ENCODE measurements at places on chromosomes 4 and X.
A peak's percentile ranks its signal among the peaks of the same experiment; 100 is the strongest.

- no peak for DNase-seq
Observed at GRCh38 chr4:41734371-41734770, 14.2 kb downstream of the PHOX2B start.

- DNase-seq, result no peak
Observed at GRCh38 chrX:76183289-76184049, 10.6 kb downstream of the PBDC1 start.

DNA sequence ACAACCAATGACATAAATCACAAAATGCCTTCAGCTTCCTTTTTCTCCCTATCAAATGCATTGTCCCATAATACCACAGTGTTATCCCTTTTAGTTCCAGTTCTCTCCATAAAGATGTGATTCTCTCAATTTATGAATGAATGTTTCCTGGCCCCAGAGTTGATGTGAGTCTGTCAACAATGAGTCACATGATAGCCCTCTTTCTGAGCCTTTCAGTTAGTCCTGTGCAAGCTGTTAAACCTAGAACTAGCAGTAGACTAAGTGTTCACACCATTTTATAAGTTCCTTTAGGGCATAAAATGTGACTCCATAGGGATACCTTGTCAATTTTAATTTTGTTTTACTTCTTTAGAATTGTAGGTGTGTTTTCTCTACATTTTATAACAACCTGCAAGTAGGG, 129.5 kb downstream of the PABPC4L start:
- DNase-seq, result no peak

DNA sequence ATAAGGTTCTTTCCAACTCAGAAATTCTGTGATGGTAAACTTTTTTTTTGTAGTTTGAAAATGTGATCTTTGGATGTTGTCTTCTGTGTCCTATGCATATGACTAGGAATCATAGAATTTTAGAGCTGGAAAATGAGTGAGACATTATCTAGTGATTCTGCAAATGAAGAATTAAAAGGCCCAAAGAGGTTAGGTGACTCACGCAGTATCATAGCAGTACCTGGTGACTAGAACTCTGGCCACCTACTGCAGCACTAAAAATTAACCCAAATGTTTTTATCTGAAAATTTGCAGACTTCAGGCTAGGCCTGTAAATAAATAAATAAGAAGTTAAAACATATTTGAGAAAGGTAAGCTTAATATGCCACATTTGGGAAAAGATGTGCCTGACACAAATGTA, 52.8 kb downstream of the NFKB1 start:
- DNase-seq, result no peak

DNA sequence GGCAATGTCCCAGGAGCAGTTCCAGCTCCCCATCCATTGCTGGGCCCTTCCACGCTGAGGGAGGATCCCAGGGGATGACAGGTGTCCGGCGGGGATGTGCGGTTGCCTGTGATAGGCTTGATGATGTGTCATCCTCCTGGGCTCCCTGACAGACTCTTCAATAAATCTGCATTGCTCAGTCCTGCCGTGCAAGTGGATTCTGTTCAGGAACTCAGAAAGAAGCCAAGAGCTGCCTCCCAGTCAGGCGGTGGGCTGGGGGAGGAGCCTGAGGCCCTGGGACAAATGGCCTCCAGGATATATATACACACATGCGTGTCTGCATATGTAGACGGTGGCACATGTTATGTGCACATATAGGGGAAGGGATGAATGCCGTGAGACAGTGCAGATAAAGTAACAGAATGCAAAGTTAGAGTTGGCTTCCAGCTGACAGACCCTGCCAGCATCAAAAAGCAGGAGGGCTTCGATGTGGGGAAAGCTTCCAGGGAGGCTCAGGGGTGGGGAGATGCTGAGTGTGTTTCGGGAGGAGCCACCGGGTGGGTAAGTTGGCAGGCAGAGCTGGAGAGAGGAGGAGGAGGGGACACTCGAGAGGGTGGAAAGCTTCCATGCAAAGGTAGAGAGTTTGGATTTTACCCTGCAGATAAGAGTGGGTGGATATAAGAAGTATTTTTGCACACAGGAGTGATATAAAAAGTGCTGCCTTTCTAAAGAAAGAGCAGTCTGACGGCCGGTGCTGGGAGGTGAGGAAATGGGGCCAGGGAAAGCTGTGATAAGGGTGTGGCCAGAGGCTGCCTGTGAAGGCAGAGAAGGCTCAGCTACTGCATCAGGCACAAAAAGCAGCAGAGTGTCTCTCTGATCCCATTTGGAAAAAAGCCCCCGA, 28.5 kb upstream of the CRMP1 start:
- no peak for DNase-seq

- no peak for DNase-seq
Observed at GRCh38 chr4:81807386-81807785, 335.7 kb upstream of the RASGEF1B start.

DNA sequence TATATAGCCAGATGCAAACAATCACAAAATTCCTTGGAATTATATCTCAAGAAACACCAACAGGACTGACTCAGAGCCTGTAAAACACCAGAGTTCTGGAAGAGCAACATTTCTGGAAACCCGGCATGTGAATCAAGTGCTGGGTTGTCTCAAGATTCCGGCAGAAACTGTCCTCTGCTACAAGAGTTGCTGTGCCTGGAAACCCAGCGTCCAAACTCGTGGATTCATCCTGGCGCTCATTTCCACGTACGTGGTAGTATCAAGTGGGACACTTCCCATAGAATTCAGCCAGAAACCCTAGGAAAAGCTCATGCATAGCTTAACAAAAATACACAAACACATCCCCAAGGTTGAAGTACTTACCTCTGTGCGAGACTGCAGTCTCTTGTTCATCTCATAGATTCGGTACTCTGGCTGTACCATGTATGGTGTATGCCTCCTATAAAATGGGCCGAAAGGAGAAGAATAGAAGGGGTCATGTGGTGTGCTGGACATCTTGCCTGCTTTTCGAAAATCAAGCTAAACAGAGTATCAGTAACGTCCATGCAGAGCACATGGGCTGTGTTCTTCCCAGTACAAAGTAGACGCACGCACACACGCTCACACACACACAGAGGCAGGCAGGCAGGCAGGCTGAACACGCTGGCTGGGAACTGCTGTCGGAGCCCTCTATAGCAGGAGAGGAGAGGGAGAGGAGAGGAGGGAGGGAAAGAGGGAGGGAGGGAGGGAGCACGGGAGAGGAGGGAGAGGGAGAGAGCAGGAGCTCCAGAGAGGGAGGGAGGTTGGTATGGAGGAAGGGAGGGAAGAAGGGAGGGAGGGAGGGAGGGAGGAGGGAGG, at the start of gene LDB2:
TSS of gene LDB2 (minus strand) at position 655 of the 837 bp plus-strand sequence.
- DNase-seq, result no peak

- DNase-seq, result no peak
Observed at GRCh38 chrX:154731881-154732280, 19.0 kb downstream of the GAB3 start.

DNA sequence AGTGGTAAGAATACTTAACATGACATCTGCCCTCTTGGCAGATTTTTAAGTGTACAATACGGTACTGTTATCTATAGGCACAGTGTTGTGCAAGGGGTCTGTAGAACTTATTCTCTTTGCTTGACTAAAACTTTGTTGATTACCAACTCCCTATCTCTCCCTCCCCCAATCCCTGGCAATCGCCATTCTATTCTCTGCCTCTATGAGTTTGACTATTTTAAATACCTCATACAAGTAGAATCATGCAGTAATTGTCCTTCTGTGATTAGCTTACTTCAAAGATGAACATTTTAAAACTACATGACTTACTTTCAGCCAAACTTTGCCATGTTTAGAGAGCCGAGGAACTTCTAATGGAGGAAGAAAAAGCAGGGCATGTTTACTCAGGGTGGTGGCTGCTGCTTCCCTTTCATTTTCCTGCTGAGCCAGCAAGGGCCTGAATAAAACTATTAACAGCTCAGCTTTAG, 62.4 kb downstream of the APOO start:
- no peak for DNase-seq

- DNase-seq, result no peak
Observed at GRCh38 chr4:147318586-147318985, 162.3 kb upstream of the EDNRA start.

DNA sequence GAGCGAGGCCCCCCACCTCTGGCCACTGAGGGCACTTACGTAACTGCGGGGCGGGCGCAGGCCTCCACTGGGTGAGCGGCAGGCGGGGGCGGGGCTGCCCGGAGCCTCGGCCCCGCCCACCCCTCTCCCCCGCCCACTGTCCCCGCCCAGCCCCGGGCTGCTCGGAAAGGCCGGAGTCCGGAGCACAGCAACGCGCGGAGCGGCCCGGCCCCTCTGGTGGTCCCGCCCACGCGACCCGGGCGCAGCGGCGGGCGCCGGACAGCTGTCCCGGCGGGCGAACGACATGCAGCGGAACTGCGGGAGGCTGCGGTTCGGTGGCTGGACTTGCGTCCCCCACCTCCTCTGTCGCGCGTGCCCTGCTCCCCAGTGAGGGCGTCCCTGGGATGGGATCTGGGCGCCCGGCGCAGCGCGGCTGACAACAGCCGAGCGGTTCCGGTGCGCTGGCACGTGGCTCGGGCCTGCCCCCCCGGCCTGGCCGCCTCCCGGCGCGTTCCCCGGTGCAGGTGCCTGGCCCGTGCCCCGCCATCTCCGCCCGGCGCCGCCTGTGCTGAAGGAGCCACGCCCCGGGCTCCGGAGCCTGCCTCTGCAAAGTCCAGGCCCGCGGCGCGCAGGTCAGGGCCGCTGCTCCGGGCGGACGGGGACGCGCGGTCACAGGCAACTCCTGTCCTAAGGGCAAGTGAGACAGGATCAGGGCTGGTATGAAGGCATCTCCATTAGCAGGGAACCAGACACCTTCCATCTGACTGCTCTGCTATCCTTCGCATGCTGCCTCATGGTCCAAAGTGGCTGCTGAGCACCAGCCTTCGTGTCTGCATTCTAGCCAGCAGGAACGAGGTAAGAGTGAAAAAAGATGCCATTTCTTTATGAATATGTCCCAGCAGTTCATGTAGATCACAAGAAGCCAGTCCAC, 21.8 kb upstream of the JAKMIP1 start:
- peak; percentile 35 for DNase-seq

- no peak for DNase-seq
Observed at GRCh38 chr4:40536032-40536431, 93.6 kb downstream of the RBM47 start.

DNA sequence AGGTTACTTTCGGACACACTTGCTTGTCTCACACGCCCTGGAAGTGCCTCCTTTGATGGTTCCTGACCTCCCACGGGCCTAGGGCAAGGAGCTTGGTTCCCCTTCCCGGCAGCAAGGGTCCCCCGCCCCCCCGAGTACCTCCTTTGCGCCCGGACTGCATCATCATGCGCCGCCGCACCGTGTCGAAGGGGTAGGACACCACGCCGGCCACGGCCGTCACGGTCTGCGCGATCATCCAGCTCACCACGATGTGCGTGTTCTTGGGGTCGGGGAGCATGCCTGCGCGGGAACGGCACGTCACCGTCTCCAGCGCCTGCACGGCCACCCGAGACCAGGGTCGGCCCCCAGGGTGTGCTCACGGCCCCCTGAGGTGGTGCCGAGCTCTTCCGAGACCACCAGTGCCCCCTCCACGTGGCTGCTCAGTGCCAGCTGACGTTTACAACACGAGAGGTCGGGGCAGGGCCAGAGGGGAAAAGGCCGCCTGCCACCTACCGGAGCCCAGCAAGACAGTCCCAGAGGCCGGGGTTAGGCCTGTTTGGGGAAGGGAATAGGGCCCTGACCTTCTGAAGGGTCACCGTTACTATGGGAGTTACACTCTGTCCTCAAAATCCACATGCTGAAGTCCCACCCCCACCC, 4.7 kb downstream of the SLC25A6 start:
- no peak for DNase-seq

GRCh38 chr4:38889143-38889542, 21.5 kb downstream of the FAM114A1 start:
- DNase-seq, result no peak

Data from CD4-positive, alpha-beta T cell (primary cell).